Adrenal gland (tissue), 19 donors: ENCODE measurements at places on chromosomes 13 and 19. TPM values are rescaled to one million over a fixed set of nuclear protein-coding genes. Genes with fewer than 3 reads are reported as not detected.

ZNF845 gene
- total RNA-seq, result 6.6 TPM

MED4 gene
- 35.7 TPM for total RNA-seq

DNAJC15 gene
- total RNA-seq, result 15.9 TPM

DNA sequence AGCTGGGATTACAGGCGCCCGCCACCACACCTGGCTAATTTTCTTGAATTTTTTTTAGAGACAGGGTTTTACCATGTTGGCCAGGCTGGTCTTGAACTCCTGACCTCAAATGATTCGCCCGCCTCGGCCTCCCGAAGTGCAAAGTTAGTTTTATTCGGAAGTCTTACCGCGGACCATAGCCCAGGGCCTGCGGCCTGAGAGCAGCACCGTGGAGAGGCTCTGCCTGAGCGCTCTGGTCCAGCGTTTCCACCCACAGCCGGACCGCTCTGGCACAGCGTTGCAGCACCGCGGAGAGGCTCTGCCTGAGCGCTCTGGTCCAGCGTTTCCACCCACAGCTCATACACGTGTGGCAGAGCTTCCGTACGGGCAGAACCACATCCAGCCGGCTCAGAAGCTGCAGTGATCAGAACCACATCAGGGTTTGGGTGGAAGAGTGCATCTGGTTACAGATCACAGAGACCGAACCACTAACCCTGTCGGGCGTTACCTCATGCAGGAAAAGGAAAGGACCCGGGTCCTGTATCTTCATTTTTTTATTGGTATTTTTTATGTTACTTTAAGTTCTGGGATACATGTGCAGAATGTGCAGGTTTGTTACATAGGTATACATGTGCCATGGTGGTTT, 102.4 kb upstream of the SOX1 start:
- no peak for DNase-seq

- DNase-seq, result no peak
These were observed 530.0 kb downstream of the RFC3 start for GRCh38 chr13:34347784-34348573.
